Activated CD8-positive, alpha-beta memory T cell treated with anti-CD3 and anti-CD28 coated beads, Interleukin-2, amount 50 U/mL, for 4 hours (primary cell): ENCODE measurements at places on chromosomes 16 and 17.

DNA sequence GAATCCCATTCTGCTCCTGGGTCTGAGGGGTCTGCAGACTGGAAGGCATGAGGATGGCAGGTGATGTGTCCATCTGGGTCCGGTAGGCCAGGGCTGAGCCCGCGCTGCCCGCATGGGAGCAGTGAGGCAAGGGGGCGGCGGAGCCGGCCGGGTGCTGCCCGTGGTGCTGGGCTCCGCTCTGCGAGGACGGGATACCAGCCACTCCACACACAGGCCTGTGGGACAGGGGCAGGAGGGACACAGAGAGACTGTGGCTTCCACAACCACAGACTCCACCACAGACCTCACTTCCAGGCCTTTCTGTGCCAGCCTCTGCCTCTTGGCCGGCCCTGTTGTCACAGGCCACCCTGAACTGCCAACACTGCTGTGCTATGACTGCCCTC is 25.4 kb downstream of the MAP1LC3B start:
- DNase-seq, result no peak

GRCh38 chr17:39357986-39358385 is 43.4 kb downstream of the FBXL20 start:
- no peak for DNase-seq

- DNase-seq, result no peak
Measured at GRCh38 chr17:6094453-6094852, 24.3 kb downstream of the WSCD1 start.

DNA sequence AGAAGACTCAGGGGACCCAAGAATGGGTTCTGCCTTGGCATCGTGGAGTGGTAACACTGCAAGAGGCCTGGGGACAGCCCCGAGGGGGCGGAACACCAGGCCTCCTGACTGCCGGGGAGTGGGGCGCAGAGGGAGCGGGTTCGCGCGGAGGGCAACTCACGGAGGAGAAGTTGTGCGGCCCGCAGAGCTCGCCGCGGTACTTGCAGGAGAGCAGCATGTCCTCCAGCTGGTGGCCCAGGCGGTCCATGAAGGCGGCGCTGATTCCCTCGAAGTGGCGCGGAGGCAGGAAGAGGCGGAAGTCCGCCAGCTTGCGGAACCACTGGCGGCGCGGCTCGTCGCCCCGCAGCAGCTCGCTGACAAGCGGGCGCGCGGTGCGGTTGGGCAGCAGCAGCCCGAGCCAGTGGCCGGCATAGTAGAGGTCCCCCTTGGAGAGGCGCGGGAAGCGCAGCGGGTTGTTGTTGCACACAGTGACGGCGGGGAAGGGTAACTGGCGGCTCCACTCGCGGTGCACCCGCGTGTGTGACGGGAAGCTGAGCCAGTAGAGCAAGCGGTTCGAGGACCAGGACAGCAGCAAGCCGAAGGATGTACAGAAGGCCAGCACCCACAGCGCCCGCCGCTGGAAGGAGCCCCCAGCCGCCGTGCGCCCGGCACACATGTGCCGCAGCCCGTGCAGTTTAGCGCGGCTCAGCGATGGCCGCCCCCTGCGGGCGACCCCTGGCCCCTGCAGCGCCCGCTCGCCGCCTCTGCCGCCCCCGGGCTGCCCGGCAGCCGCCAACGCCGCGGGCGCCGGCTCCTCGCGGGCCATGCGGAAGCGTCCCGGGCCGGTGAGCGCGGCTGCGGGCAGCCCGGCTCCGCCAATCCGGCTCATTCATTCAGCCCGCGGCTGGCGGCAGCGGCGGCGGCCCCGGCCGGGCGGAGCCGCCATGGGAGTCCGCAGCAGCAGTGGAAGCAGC is 1.6 kb downstream of the ASIC2 start:
- no peak for DNase-seq

DNA sequence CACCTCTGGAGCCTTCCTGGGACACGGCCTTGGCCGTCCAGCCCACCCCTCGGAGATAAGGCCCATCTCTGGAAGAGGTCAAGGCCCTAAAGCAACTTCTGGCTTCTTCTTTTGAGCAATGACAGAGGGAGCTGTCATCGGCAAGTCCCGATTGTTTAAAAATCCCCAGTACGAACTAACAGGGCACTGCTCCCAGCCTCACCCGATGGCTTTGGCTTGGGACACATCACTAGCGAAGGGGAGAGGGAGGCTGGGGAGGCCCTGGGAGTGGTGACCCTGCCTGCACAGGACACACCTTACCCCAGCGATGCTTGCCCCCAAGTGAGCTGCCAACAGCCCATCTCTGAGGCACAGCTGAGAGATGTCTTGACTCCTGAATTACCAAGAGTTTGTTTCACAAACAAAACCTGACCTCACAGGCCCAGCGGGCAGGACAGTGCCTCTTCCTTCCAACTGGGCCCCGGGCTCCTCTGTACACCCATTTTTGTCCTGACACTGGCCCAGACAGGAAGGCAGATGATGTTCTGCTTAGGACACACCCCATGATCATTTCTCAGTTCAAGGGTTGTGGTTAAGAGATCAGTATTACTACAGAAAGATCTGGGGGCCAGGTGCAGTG is 4.8 kb downstream of the SYNGR2 start:
- DNase-seq, result no peak

GRCh38 chr17:58513965-58514769 is at the start of gene MTMR4:
Gene MTMR4, minus strand, starts transcription at chr17:58514638. Its CDS starts 231 bp downstream, at chr17:58514407.
- DNase-seq, result peak; percentile 70

DNA sequence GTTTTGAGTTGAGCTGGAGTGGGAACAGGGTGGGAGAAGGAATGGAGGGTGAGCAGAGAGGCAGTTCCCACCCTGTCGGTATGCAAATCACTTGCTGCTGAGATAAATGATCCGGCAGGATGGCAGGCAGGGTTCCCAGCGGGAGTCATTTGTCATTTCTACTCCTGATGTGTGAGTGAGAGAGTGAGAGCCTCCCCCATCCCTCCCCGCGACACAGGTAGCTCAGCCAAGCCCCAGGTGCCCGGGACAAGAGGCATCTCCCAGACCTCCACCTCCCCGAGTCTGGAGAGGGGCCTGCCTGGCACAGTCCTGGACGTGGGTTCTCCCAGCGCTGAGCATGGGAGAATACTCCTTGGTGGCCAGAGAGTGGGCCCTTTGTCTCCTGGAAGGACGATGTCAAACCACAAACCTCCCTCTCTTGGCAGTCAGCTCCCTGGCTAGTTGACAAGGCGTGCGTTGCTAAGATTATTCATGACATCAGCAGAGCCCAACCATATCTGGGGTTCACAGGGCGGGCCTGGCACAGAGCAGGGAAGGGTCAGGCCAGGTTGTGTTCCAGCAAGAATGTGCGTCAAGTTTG is 33.7 kb upstream of the TNRC6C start:
- no peak for DNase-seq

GRCh38 chr17:897970-898619 is 81.5 kb downstream of the NXN start:
- no peak for DNase-seq

DNA sequence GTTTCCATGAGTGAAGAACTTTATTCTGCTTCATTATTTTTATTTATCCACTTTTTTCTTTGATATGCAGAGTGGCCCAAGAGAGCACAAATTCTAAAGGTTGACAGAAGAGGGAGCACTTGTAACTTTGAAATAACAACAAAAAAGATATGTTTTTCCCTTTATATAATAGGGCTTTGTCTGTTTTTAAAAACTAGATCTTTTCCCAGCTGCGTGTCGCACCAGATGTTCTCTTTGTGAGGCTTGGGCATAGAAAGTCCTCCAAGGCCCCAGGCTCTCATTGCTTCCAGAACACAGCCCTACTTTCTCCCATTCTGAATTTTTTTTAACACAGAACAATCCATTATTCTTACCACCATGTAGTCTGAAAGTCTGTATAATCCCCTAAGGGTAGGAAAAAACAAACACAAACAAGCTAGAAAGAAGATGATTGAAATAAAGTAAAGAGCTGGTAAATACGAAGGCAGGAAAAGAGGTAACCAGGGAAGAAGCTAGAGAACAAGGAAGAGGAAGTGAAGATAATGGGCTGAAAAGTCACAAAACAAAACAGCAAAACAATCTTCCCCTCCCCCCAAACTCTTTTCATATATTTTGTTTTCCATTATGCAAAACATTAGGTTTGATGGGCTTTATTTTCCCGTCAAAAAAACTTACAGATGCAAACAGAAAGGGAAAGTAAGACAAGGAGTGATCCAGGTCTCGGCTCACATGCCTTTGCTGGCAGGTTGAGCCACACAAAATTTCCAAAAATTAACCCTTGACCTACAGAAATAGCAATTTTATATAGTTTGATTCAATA is 160.4 kb downstream of the ABCA8 start:
- DNase-seq, result no peak

GRCh38 chr17:50350733-50351132 is 4.8 kb downstream of the XYLT2 start:
- DNase-seq, result no peak

GRCh38 chr17:76523084-76524037 is 14.1 kb downstream of the CYGB start:
- peak; percentile 82 for DNase-seq

- no peak for DNase-seq
Measured at GRCh38 chr17:2595716-2596115, 2.3 kb downstream of the PAFAH1B1 start.

DNA sequence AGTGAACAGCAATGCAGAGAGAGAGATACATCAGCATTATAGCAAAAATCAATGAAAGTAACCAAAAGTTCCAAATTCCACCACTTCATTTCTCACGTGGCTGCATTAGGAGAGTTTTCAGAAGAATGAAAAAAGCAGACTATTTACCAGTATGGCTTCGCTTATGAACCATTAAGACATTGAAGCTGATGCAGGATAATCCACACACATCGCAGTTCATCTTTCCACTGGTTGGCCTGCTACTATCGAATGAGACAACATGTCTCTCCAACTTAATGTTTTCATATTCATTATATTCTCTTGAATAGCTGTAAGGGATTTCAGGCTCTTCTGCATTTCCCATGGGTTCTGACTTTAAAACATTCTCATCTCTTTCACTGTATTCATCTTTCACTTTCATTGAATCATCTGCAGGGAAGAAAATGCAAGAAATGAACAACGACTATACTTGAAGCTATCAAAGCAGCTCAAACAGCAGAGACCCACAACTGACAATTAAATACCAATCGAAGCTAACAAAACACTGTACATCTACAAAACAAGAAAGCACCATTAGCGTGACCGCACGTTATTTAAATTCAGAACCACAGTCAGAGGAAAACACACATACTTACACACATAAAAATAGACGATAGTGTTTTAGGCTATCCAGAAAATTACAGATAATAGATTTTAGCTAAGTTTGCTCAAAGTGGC is 54.9 kb downstream of the GRB7 start:
- DNase-seq, result no peak

GRCh38 chr17:79055197-79055596 is 19.4 kb upstream of the ENGASE start:
- DNase-seq, result no peak

DNA sequence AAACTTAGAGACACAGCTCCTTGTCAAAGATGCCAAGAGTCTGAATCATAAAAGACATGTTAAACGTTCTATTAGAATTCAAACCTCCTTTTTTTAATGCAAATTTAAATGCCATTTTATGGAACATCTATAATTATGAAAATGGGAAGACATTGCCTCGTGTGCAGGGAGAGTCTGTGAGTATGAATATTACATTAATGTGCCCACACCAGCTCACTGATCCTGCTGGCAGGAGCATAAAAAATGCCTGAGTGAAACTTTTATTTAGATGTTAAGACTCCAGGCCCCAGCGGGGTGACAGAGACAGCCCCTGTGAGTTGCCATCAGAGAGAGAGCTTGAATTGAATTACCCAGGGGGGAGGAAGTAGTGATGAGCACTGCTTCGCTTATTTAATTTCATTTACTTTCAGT is 84.8 kb downstream of the SNX11 start:
- no peak for DNase-seq

DNA sequence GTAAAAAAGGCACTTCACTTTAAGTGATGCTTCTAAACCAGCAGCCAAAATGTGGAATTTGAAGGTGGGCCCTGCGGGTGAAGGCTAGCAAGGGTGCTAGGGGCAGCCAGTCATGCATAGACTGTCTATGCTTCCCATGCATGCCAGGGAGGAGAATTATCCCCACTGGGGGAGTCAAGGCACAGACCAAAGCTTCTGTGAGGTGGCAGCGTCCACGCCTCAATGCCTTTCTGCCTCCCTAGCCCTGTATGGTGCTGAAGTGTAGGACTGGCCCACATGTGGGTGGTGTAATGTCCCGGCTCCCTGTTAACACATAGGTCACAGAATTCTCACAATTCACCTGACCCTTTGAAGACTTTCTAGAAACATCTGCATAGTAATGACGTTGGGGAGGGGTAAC is 1.9 kb downstream of the HS3ST2 start:
- DNase-seq, result no peak

DNA sequence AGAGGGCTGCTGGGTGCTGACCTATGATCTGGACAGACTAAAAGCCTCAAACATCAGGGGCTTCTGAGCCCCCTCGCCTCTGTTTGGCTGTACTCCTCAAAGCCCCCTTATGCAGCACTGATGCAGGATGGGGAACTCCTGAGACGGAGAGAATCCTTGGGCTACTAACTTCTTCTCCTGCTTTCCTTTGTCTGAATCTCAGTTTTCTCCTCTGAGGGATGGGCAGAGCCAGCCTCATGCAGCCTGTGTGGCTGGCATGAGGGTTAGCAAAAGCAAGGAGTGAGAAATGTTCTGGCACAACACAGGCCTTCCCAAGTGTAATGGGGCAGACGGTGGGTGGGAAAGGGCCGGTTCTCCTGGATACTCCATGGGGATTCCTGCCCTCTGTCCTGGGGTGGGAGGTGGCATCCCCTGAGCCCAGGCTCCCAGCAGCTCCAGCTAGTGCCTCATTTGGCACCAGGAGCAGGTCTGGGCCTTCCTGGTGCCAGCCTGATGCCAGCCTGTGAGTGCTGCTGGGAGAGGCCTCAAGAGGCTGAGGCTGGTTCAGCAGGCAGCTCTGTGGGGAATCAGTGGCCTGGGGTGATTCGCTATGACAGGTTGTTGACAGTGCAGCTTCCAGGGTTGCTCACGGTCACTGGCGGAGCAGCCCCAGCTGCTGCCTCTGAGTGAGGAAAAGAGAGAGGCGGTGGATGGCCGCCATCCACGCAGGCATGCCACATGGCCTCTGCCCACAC is 4.0 kb upstream of the BRD7 start:
- DNase-seq, result no peak

DNA sequence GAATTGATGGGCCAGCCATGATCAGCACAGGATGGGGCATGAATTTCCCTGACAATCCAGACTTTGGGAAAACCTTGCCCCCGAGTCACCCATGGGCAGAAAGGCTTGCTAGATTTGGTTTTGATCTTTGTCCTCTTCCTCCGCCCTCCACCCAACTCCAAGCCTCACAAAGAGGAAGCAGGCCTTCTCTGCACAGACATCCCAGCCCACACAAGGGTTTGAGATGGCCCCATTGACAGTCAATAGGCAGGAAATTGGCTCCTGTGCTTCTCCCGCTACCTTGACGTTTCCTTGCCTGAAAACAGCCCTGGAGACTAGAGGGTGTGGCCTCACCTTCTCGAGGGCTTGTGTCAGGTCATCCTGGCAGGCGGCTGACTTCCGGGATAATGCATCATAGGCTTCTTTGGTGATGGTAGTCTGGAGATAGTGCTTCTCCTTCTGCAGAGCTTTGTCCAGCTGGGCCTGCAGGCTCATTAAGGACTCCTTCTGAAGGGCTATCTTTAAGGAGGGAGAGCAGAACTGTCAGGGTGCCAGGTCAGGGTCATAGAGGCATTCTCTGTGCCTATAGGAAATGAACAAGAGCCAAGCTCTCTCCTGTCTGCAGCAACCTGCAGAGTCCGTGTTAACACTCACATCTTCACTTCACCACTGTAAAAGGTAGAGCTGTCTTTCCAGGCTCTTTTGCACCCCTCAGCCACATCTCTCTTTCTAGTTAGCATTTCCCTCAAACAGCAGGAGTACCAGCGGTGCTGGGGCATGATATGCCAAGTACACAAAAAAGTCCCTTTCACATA is 32.2 kb downstream of the DHX38 start:
- DNase-seq, result no peak

- no peak for DNase-seq
Measured at GRCh38 chr16:1527836-1528811, 5.3 kb upstream of the TMEM204 start.
